CD4-positive, alpha-beta T cell treated with Interleukin-12 subunit alpha and Interleukin-12 subunit beta, for 1 hour (primary cell): ENCODE measurements at places on chromosomes 3 and 15.
A peak's percentile ranks its signal among the peaks of the same experiment; 100 is the strongest.

DNA sequence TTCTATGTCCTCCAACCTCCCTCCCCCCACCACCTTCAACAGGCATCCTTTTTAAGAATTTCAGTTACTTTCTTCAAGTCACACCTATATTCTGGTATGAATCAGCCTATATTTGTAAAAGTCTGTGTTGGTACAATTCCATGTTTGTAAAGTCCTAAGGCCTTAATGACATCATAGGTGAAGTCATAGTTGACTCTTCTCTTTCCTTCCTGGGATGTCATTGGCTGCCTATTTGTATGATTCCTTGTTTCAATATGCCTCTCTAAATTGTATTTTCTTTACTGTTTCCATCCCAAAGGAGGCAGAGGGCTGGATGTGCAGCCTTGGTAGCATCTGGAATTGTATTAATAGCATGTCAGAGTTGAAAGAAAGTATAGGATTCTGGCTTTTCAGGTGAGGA is 56.5 kb downstream of the ADAMTSL3 start:
- DNase-seq: no peak

DNA sequence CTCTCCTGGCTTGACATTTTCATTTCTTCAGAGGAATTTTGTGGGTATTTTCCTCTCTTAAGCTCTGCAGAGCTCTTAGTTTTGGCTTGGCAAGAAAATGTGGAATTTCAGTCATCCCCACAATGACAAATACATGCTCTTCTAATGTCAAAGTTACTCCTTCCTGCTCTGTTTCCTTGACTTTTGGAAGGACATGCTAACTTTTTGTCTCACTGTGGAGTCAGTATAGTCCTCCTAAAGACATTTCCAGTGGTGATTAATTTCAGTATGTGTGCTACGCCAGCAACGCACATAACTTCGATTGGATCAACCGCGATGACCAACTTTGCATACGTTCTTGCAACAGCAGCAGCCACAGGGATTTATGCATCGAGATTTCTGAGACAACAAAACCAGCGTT is 13.3 kb downstream of the EBLN2 start:
- no peak for DNase-seq

GRCh38 chr3:190382082-190382481 is 5.9 kb upstream of the CLDN16 start:
- DNase-seq: no peak

- no peak for DNase-seq
Observed at GRCh38 chr3:62818347-62818746, 56.9 kb downstream of the CADPS start.

GRCh38 chr3:34703053-34703452 is 904.6 kb downstream of the PDCD6IP start:
- no peak for DNase-seq

- DNase-seq: no peak
Observed at GRCh38 chr3:46454209-46454595, 10.5 kb downstream of the LTF start.

- no peak for DNase-seq
Observed at GRCh38 chr3:6807967-6808588, 52.8 kb upstream of the GRM7 start.

- peak; percentile 70 for DNase-seq
Observed at GRCh38 chr15:94229591-94230369, 1.6 kb upstream of the MCTP2 start.

- DNase-seq: no peak
Observed at GRCh38 chr3:5389057-5389456, 201.6 kb downstream of the EDEM1 start.

DNA sequence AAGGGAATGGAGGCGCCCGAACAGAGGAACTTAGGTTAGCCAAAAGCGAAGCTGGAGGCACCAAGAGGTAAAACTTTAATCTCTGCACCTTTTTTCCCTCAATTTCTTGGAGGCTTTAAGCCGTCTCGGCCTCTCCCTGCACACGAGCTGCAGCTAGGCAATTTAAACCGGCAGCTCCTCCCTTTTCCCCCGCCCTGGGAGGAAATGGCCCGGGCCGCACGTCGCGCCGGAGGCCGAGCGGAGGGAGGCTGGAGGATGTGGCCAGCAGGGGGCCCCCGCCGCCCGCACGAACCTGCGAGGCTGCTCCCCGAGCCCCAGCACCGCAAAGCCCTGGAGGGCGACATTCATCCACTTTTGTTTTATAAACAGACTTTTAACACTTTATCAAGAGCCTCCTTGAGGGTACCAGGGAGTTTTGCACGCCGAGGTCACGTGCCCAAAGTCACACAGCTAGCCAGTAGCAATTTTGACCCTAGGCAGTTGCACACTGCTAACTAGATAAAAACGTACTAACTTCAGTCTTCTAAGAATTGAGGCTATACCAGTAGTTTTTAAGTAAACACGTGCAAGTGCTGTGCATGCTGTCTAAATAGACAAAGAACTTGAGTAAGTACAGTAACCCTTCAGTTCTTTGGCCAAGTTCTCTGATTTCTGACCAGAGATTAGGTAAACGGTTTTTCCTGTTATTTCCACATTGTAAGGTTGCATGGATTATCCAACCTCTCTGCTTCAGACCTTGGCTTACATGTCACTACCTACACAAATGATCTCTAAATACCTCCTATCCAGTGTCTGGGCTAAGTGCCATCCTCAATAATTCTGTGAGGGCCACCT is 668 bp upstream of the XXYLT1 start:
- DNase-seq: peak; percentile 89

- no peak for DNase-seq
Observed at GRCh38 chr15:32718227-32718820, 520 bp downstream of the GREM1 start.

DNA sequence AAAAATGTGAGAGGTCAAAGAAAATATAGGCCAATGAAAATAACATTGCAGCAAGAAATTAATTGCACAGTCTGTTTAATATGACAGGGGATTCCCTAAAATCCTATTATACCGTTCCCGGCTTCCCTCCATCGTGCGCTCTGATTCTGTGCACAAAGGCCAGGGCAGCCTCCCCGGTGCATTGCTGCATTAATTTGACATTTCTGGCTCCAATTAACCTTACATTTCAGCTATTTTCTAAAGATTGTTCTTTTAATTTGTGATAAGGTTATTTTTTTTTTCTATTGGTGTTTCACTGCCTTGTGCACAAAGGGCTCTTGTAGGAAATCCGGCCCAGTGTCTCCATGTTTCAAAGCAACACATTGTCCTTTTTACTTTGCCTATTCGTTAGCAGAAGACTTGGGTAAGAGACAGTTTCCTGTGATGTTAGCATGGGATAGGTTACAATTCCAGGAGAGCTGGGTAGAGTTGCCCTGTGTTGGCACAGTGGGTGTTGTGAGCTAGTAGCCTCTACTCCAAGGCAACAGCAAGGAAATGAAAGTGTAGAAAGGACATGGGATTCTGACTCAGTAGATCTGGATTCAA is 257.3 kb upstream of the IGF1R start:
- DNase-seq: no peak

- DNase-seq: no peak
Observed at GRCh38 chr3:52507359-52507758, 12.2 kb downstream of the STAB1 start.

- no peak for DNase-seq
Observed at GRCh38 chr3:33201195-33201594, 17.4 kb downstream of the SUSD5 start.

DNA sequence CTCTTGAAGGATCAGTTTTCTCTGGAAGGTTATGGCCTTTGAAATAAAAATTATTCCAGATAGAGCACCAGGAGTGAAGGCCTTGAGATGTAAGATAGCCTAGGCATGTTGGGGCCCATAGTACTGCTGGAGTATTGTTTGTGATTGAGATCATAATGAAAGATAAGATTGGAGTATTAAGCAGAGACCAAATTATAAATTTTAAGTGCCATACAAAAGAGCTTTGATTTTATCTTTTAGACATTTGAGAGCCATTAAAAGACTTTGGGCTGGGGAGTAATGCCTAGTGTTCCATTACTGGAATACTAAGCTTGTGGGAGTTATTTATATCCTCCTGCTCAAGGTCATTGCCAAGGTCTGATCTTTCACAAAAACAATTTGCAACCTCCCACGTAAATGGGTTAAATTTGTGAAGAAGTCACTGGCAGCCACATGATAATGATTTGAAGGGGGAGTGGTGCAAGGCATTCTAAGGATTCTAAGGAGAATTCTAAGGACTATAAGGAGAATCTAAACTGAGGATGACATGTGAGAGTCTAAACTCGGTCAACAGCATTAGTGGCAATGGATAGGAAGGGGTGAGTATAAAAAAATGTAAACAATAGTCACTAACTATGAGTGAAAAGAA is 12.8 kb downstream of the ELL3 start:
- DNase-seq: no peak

GRCh38 chr3:163951397-163951987 is 1126.8 kb downstream of the SI start:
- no peak for DNase-seq

- no peak for DNase-seq
Observed at GRCh38 chr15:48374472-48374871, 43.2 kb downstream of the DUT start.

- no peak for DNase-seq
Observed at GRCh38 chr3:57822686-57823085, 66.6 kb downstream of the SLMAP start.

GRCh38 chr3:181860235-181860634 is 148.5 kb downstream of the SOX2 start:
- no peak for DNase-seq

GRCh38 chr3:78823859-78824258 is 943.9 kb downstream of the ROBO1 start:
- no peak for DNase-seq

DNA sequence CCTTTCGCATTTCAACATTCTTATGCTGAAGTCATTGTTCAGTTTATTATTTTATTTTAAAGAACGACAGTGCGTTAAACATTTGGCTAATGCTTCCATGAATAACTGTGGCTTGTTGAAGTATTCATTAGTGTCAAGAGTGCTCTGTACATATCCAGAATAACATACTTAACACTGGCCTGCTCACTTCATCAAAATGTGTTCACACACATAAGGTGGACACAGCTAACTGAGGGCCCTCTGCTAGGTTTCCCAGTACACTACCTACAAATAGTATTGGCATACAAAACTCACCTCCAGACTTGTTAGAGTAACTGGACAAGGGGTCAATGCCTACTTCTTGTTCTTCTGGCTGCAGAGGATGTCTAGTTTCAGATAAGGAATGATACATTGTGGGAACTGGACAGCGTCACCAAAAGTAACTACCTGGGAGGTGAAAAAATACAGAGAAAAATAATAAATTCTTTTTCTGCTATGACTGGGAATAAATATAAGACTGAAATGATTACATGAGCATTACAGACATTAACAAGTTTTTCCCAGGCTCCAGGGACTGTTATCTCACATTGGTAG is 234.2 kb downstream of the TBC1D5 start:
- DNase-seq: no peak

DNA sequence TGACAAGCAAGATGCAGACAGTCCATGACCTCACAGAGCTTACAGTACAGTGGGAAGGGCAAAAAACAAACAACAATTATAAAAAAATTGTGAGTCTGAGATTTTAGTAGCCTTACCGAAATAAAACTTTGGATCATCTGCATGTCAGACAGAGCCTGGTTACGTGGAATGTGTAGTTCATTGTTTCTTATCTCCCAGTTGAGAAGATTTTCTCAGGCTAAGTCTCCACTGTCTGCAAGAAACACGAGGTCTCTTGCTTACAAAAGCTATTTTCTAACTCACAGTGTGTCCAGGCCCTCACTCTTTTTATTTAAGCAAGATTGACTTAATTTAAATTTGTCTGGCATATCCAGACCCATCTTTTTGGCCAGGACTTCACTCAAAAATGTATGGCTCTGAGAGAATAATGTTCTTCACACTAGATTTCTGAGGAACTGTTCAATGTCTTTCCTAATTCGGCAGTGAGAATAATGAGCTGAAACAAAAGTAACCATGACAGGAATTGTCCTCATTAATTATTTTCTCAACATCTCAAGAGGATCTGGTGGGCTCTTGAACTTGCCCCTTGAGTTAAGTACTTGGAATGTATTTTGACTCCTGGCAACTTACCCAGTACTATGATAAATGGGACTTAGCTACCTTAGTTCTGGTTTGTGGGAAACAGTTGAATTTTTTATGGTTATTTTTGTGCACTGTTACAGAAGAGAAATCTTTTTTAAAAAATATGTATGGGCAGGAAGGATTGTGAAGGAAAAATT is 265.1 kb upstream of the COL8A1 start:
- DNase-seq: no peak

DNA sequence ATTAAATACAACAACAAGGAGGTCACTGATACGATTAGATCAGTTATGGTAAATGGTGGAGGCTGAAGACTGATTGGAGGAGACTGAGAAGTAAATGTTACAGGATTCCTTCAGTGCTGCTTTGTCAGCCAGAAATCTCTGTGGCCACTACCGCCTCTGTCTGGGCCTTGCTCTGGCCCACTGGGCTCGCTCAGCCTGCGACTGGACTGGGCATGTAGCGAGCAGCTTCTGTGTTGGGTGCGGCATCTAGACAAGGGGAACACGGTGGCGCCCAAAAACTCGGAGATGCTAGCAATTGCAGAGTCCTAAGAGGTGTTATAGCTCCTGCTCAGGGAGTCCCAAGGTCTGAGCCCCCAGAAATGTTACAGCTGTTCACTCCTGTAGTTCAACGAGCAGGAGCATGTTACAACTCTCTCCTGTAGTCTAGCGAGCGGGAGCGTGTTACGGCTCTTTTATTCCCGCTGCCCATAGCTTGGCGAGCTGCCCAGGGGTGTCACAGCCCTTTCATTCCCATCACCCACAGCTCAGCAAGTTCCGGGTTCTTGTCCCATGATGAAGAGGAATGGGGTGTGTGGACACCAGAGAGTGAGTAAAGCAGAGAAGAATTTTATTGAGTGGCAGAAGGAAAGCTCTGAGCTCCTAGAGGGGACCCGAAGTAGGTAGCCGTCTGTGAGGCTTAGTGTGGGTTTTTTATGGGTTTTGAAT is 24.7 kb downstream of the SLC15A2 start:
- DNase-seq: no peak

GRCh38 chr3:48219543-48219942 is 3.8 kb upstream of the CAMP start:
- no peak for DNase-seq

DNA sequence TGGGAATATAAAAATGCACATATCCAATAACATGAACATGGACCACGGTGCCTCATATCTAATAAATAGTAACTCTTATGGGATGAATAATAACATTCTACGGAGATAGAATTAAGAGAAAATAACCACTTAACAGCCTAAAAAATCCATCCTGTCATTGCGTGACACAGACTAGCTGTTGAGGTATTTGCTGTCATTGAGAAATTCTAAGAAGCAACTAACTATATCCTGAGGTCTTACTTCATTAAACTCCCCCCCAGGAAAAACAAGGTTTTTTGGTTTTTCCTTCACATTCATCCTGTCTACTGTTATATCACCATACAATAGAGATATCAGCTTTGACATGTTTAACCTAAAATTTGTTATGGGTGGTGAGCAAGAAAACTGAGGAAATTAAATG is 14.3 kb downstream of the CEP152 start:
- no peak for DNase-seq
